ENCODE measurements at places on chromosomes 6 and 20. TPM values are rescaled to one million over a fixed set of nuclear protein-coding genes. Genes with fewer than 3 reads are reported as not detected.

KCNB1 gene
- total RNA-seq: under 0.01 TPM

CDS2 gene
- total RNA-seq: 26.8 TPM

HSPA1B gene
- total RNA-seq: 185 TPM

RAD21L1 gene
- total RNA-seq: not detected

SAMD5 gene
- total RNA-seq: 0.26 TPM

CCNC gene
- total RNA-seq: 51.8 TPM

PHF10 gene
- 20.5 TPM for total RNA-seq

LINC00237 gene
- total RNA-seq: not detected

PRDM13 gene
- total RNA-seq: not detected

HLA-DMB gene
- not detected for total RNA-seq

OOEP gene
- not detected for total RNA-seq

TBXT gene
- not detected for total RNA-seq

CPXM1 gene
- total RNA-seq: under 0.01 TPM

ABHD12 gene
- 30.2 TPM for total RNA-seq

SLC12A5 gene
- total RNA-seq: 0.06 TPM

POM121L2 gene
- not detected for total RNA-seq

NELFCD gene
- total RNA-seq: 50.1 TPM

FOXA2 gene
- not detected for total RNA-seq

DPPA5 gene
- total RNA-seq: not detected

DSP gene
- 0.25 TPM for total RNA-seq

DDO gene
- 5.5 TPM for total RNA-seq

DEF6 gene
- total RNA-seq: 0.19 TPM

OSTM1 gene
- 60.0 TPM for total RNA-seq

TNFRSF21 gene
- 2.0 TPM for total RNA-seq

GRM1 gene
- total RNA-seq: 0.13 TPM

PARD6B gene
- total RNA-seq: 0.26 TPM

C20orf141 gene
- total RNA-seq: not detected

TMEM14A gene
- 28.5 TPM for total RNA-seq

RAET1L gene
- not detected for total RNA-seq

MMP24 gene
- 0.53 TPM for total RNA-seq

QRSL1 gene
- total RNA-seq: 6.9 TPM

SLC22A2 gene
- 0.13 TPM for total RNA-seq

PLN gene
- total RNA-seq: 2.7 TPM

AIF1 gene
- total RNA-seq: not detected

HRH3 gene
- not detected for total RNA-seq

UTRN gene
- 172 TPM for total RNA-seq

CAGE1 gene
- 0.06 TPM for total RNA-seq

TCF19 gene
- 13.6 TPM for total RNA-seq

PLA2G7 gene
- 0.13 TPM for total RNA-seq

PREX1 gene
- 102 TPM for total RNA-seq

LY86 gene
- not detected for total RNA-seq

RSPH3 gene
- total RNA-seq: 3.8 TPM

TINAG gene
- total RNA-seq: not detected

BPIFA1 gene
- total RNA-seq: not detected

TP53TG5 gene
- not detected for total RNA-seq

HCRTR2 gene
- total RNA-seq: not detected

BPIFB1 gene
- total RNA-seq: not detected

DOK5 gene
- total RNA-seq: 99.6 TPM

TPD52L1 gene
- 29.0 TPM for total RNA-seq

SNX21 gene
- total RNA-seq: 65.2 TPM

CD24 gene
- 0.26 TPM for total RNA-seq
